ENCODE measurements at places on chromosomes 1 and 21.
A peak's percentile ranks its signal among the peaks of the same experiment; 100 is the strongest.

- DNase-seq: no peak
- H3K4me3 ChIP-seq: no peak overlapping the region
- peak overlapping the region; percentile 10 for H3K27ac ChIP-seq
- H3K4me1 ChIP-seq: peaks cover 6% of the 10 kb centered on the region
- H3K36me3 ChIP-seq: peaks cover 14% of the 10 kb centered on the region
These were observed 182.0 kb downstream of the CDC42BPA start for GRCh38 chr1:227136210-227136820.

GRCh38 chr1:53398576-53399365, 60.4 kb upstream of the DMRTB1 start:
- H3K36me3 ChIP-seq: no peaks in the 10 kb centered on the region
- peaks cover 13% of the 10 kb centered on the region for H3K27me3 ChIP-seq
- no peak for DNase-seq

DNA sequence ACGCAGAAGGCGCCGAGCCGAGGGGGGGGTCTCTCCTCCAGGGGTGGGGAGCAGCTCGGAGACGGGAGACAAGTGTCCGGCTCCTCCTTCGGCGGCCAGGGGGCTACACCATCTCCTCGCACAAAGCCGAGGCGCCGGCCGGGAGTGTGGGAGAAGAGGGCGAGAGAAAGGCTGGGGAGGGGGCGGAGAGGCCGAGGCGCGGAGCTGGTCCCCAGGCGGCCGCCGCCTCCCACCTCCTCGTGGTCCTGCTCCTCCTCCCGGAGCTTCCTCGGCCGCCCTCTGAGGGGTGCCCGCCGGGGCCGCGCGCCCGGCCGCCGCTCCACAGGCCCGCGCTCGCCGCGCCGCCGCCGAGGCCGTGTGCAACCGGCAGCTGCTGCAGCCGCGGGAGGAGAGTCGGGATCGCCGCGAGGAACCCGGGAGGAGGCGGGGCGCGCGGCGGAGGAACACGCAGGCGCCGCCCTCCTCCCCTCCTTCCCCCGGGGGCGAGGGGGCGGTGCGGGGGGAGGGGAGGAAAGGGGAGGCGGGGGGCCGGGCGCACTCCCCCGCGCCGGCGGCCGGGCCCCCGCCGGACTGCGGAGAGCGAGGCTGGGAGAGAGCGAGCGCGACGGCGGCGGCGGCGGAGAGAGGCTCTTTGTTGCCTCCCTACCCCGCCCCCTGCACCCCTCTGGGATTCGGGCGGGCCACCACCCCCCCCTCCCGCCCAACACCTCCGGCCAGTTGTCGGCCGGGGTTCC, at the start of gene ENAH:
TSS of gene ENAH (minus strand) at position 395 of the 734 bp plus-strand sequence. CDS start 433 bp downstream, outside the sequence.
- DNase-seq: peak; percentile 93
- peak within 1 kb of the TSS; percentile 99 for H3K4me3 ChIP-seq
- H3K27ac ChIP-seq: peak within 1 kb of the TSS; percentile 94
- no peaks in the 10 kb centered on the region for H3K27me3 ChIP-seq

- H3K4me1 ChIP-seq: peaks cover 7% of the 10 kb centered on the region
- H3K36me3 ChIP-seq: no peaks in the 10 kb centered on the region
- no peak overlapping the region for H3K27ac ChIP-seq
- no peak for DNase-seq
- H3K4me3 ChIP-seq: no peak overlapping the region
These were observed 42.4 kb downstream of the DRAM2 start for GRCh38 chr1:111097356-111098099.

GRCh38 chr1:52032124-52032784, 1.4 kb downstream of the KTI12 start:
- H3K4me3 ChIP-seq: peak overlapping the region; percentile 89
- H3K4me1 ChIP-seq: peaks cover 18% of the 10 kb centered on the region
- no peaks in the 10 kb centered on the region for H3K27me3 ChIP-seq
- DNase-seq: peak; percentile 11

DNA sequence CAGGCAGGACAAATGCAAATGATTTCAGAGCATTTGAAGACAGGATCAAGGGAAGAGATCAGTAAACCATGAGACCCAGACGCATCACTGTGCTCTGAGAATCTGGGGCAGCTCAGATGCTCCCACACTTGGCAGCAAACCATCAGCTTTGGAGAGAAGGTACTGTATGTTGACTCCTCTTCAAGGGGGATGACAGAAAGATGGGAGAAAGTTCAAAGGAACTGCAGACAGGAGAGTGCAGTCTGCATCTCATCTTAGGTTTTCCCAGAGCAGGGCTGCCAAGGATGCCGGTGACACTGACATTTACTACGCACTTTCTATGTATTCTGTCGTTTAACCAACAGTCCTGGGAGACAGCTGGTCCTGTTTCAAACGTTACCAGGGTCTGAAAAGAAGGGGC, 35.8 kb downstream of the OLFML2B start:
- H3K27me3 ChIP-seq: peaks cover 24% of the 10 kb centered on the region
- no peak overlapping the region for H3K4me3 ChIP-seq
- H3K36me3 ChIP-seq: no peaks in the 10 kb centered on the region
- H3K4me1 ChIP-seq: no peaks in the 10 kb centered on the region

DNA sequence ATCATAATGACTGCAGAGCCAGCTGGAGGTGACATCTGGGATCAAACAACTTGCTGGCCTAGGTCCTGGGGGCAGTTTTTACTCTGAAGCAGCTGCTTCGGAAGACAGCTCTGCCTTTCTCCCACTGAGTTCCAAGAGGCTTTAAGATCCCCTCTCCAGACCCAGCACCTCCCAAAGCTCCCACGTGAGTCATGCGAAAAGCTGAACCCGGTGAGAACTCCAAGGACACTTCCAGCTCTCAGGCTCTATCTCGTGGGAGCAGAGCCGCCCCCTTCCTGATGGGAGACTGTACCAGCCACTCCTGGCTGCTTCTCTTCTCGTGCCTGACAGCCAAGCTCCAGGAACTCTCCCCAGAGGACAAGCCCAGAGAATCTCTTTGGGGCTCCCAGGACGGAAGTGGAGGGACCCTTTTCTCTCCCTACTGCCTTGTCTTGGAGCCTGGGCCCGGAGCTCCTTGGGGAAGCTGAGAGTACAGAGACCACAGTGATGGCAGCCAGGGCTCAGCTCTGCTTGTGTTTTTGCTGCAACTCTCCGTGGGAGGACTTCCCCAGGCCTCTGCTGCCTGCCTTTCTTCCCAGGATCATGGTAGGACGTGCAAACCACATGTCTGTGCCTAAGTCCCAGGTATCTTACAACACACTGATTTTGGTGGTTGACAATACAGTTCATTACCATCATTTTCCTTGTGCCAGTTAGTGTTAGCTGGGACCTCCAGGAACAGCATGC, 40.6 kb downstream of the STUM start:
- no peak overlapping the region for H3K27ac ChIP-seq
- peaks cover 19% of the 10 kb centered on the region for H3K27me3 ChIP-seq
- DNase-seq: peak; percentile 32
- H3K4me3 ChIP-seq: no peak overlapping the region

- H3K4me1 ChIP-seq: peaks cover 10% of the 10 kb centered on the region
- no peaks in the 10 kb centered on the region for H3K36me3 ChIP-seq
- H3K27me3 ChIP-seq: no peaks in the 10 kb centered on the region
- no peak overlapping the region for H3K27ac ChIP-seq
These were observed 157.7 kb downstream of the TRIM33 start for GRCh38 chr1:114353262-114353661.

DNA sequence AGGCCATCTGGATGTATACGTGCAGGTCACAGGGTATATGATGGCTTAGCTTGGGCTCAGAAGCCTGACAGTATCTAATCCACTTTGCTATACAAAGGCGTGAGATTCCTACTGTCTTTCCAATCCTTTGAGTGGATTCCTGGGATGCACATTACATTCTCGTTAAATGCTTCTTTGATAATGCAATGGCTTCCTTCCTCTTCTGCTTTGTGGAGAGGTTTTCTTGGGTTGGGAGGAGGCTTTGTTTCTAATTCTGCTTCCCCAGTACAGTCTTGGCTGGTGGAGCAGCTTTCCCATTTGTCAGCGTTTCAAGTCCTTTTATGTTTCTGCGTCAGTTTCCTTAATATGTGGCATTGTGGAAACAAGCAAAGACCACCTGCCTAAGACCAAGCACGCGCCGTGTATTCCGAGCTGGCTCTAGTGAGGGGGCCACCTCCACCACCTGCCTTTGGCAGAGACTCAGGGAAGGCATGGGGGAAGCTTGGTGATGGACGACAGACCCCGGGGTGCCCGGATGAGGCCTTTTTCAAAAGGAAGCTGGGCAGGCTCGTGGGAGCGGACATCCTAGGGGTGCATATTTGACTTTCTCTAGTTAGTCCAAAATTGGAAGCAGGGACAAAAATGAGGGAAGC, 72.7 kb downstream of the WDR4 start:
- no peak overlapping the region for H3K27ac ChIP-seq
- no peak overlapping the region for H3K4me3 ChIP-seq
- DNase-seq: no peak
- H3K4me1 ChIP-seq: no peaks in the 10 kb centered on the region

DNA sequence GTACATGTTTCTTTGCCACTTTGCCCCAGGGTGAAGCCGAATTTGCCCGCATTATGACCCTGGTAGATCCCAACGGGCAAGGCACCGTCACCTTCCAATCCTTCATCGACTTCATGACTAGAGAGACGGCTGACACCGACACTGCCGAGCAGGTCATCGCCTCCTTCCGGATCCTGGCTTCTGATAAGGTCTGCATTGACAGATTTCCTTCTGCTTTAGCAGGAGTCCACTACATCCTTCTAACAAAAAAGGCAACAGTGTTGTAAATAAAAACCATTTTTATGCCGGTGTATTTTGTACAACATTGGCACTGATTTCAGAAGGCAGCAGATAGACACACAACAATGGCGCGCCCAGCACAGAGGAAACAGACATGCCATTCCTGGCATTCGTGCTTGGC, 34.1 kb upstream of the MTR start:
- no peaks in the 10 kb centered on the region for H3K4me1 ChIP-seq
- peaks cover 7% of the 10 kb centered on the region for H3K27me3 ChIP-seq
- H3K36me3 ChIP-seq: no peaks in the 10 kb centered on the region
- DNase-seq: no peak

GRCh38 chr21:27201197-27201596, 234.3 kb upstream of the ADAMTS5 start:
- no peak overlapping the region for H3K4me3 ChIP-seq
- no peaks in the 10 kb centered on the region for H3K36me3 ChIP-seq
- DNase-seq: no peak
- H3K27me3 ChIP-seq: no peaks in the 10 kb centered on the region

- no peaks in the 10 kb centered on the region for H3K4me1 ChIP-seq
- no peak for DNase-seq
- no peak overlapping the region for H3K4me3 ChIP-seq
- no peaks in the 10 kb centered on the region for H3K36me3 ChIP-seq
- no peak overlapping the region for H3K27ac ChIP-seq
These were observed 680.6 kb downstream of the TTLL7 start for GRCh38 chr1:83318366-83318765.

GRCh38 chr1:213996320-213997037, 8.7 kb downstream of the PROX1 start:
- H3K27me3 ChIP-seq: peaks cover 94% of the 10 kb centered on the region
- H3K4me1 ChIP-seq: no peaks in the 10 kb centered on the region
- no peak overlapping the region for H3K4me3 ChIP-seq
- H3K27ac ChIP-seq: no peak overlapping the region
- no peaks in the 10 kb centered on the region for H3K36me3 ChIP-seq

DNA sequence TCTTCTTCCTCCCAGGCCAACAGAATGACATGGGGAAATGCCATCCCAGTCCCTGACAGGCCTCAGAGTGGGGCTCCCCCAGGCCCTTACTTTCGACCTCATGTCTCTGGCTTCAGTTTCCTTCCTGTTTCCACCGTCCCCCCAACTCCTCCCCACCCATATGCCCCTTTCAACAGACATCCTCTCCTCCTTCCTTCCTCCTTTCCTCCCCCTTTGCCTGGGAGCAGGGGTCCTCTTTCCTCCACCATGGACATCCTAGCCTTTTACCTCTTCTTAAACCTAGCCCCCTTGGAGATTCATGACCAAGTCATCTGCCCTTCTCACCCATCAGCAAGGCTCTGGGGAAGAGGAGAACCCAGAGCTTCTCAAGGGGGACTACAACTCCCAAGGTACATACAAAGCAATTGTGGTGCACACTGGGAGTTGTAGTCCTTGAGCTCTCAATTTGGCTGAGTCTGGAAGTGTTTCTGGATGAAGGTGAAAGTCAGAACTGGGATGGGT, 4.0 kb downstream of the ZBTB7B start:
- DNase-seq: no peak
- H3K4me1 ChIP-seq: peaks cover 69% of the 10 kb centered on the region
- H3K27me3 ChIP-seq: no peaks in the 10 kb centered on the region
- H3K4me3 ChIP-seq: peak overlapping the region; percentile 90
- peaks cover 35% of the 10 kb centered on the region for H3K36me3 ChIP-seq

- H3K36me3 ChIP-seq: no peaks in the 10 kb centered on the region
- H3K4me1 ChIP-seq: peaks cover 43% of the 10 kb centered on the region
- H3K4me3 ChIP-seq: peak overlapping the region; percentile 91
- peak; percentile 67 for DNase-seq
These were observed 4.6 kb downstream of the FCRLB start for GRCh38 chr1:161725908-161726472.

- H3K4me1 ChIP-seq: peaks cover 5% of the 10 kb centered on the region
- peaks cover 12% of the 10 kb centered on the region for H3K27me3 ChIP-seq
- peak; percentile 40 for DNase-seq
- no peak overlapping the region for H3K4me3 ChIP-seq
- no peaks in the 10 kb centered on the region for H3K36me3 ChIP-seq
These were observed 5.2 kb upstream of the DENND2D start for GRCh38 chr1:111205714-111206050.

DNA sequence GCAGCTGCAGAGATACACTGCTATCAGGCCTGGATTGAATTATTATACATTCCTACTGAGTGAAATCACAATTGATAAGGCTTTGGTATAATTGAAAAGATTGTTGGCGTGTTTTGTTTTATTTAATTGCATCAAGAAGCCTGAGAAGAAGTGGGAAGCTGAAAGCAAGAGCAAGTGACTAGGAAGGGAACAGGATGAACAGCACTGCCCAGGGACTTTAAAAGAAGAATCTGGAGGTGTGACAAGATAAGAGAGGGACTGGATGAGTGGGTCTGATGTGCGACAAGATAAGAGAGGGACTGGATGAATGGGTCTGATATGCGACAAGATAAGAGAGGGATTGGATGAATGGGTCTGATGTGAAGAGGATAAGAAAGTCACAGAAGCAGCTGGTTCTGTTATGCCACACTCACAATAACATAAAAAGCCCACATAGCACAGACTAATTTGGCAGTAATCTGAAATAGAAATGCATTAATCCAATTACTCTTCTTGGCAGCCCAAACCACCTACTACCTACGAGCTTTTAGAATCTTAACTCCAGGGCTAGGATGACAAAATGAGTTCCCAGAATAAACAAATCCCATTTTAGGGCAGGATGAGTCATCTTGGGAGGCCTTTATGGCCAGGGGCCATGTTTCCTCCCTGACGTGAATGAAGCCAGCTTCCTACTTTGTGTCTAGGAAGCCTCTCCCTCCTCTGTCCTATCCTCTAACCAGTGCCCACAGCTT, 129.7 kb downstream of the DUSP10 start:
- no peaks in the 10 kb centered on the region for H3K36me3 ChIP-seq
- H3K4me1 ChIP-seq: peaks cover 13% of the 10 kb centered on the region
